Vagina (tissue), 2 donors: ENCODE measurements at places on chromosomes 11 and 22. TPM values are rescaled to one million over a fixed set of nuclear protein-coding genes. Genes with fewer than 3 reads are reported as not detected.

- H3K36me3 ChIP-seq, result no peaks in the 10 kb centered on the region
- no peak overlapping the region for H3K4me3 ChIP-seq
- no peak for DNase-seq
- no peak overlapping the region for H3K27ac ChIP-seq
- H3K27me3 ChIP-seq, result no peaks in the 10 kb centered on the region
- H3K4me1 ChIP-seq, result no peaks in the 10 kb centered on the region
These were observed 5.2 kb downstream of the UPB1 start for GRCh38 chr22:24500277-24500820.

- H3K4me1 ChIP-seq, result peaks cover 42% of the 10 kb centered on the region
- H3K36me3 ChIP-seq, result no peaks in the 10 kb centered on the region
- H3K4me3 ChIP-seq, result no peak overlapping the region
- no peak overlapping the region for H3K27ac ChIP-seq
These were observed 12.7 kb downstream of the DCHS1 start for GRCh38 chr11:6642957-6643356.

DNA sequence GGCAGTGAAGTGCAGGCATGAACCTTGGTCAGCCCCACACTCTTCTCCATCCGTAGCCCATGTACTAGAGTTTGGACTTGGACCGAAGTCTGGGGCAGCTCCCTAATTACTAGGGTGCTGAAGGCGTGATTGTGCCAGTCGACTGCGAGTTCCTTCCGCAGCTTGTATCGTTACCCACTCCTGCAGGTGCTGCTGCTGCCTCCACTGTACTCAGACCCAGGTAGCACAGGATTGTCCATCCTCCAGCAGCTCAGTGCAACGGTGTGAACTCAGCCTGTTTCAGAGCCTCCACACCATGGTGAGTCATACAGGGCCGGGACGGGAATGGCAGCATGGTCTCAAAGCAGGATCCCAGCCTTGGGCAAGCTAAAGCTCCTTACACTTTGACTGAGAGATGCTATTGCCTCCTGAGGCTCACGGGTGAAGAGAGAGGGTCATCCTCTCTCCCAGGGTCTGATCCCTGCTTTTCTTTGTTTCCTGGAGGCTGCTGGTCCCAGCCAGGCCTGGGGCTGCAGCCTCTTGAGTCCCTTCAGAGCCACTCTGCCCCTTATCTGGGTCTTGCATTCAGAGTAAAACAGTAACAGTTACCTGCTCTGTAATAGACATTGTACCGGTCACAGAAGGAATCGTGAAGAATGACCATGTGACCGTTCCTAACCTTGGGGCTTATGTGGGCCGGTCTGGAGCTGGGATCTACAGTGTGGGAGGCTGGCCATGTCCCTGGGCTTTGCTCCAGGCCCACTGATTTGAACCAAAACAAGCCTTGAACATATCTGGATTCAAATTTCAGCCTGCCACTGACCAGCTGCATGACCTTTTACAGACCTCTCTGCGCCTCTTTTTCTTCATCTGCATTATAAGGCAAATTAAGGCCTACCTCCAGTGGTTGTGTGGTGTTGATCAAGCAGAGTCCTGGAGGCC is 1.7 kb downstream of the TKFC start:
- peaks cover 53% of the 10 kb centered on the region for H3K4me1 ChIP-seq
- no peak overlapping the region for H3K4me3 ChIP-seq
- no peaks in the 10 kb centered on the region for H3K27me3 ChIP-seq
- no peak for DNase-seq
- H3K27ac ChIP-seq, result no peak overlapping the region

- H3K27me3 ChIP-seq, result no peaks in the 10 kb centered on the region
- DNase-seq, result no peak
- no peak overlapping the region for H3K27ac ChIP-seq
- H3K36me3 ChIP-seq, result no peaks in the 10 kb centered on the region
- H3K4me1 ChIP-seq, result peaks cover 8% of the 10 kb centered on the region
These were observed 28.8 kb upstream of the EXPH5 start for GRCh38 chr11:108622341-108622740.

GRCh38 chr11:112627588-112628045 is 333.6 kb upstream of the NCAM1 start:
- no peaks in the 10 kb centered on the region for H3K27me3 ChIP-seq
- no peak for DNase-seq
- no peak overlapping the region for H3K4me3 ChIP-seq
- H3K4me1 ChIP-seq, result peaks cover 22% of the 10 kb centered on the region
- no peaks in the 10 kb centered on the region for H3K36me3 ChIP-seq
- H3K27ac ChIP-seq, result no peak overlapping the region

Gene TAGLN
- total RNA-seq, result 1,935 TPM

Gene LMNTD2
- total RNA-seq, result 1.7 TPM

Gene KBTBD3
- total RNA-seq, result 3.2 TPM
